ENCODE measurements at places on chromosomes 6 and 20.
A peak's percentile ranks its signal among the peaks of the same experiment; 100 is the strongest.

GRCh38 chr6:13267142-13267651 lies 61.1 kb downstream of the TBC1D7 start:
- DNase-seq: no peak

DNA sequence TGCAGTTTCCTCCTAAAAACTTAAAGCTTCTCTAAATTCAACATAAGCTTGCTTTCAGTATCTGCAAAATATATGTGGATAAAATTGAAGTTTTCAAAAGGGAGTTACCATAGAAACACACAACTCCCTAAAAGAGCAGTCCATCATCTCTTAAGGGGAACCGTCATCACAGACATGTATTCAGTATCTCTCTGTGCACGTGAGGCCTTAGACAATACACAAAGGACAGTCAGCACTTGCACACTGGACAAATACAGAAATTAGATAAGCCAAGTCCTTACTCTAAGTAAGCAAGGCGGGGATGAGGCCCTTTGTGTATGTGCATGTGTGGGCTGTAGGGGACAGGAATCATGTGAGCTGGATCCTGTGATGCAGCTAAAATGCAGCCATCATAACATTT lies 136.6 kb downstream of the BACH2 start:
- no peak for DNase-seq

DNA sequence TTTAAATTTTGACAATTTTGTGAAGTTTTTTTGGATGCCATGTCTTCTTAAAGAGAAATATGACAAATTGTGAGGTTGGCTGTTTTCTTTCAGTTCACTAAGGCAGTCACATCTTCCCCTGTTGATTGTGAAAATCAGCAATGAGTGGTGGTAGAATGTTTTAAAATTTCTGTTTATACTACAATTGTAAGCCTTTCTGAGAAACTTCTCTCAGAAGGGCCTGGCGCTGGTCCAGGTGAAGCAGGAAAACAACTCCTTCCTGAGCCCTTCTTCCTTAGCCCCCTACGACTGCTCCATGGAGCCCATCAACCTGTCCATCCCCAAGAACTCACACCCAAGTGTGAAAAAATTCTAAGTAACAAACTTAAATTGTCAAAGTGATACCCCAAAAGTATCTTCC lies 80.6 kb downstream of the SSR1 start:
- no peak for DNase-seq

DNA sequence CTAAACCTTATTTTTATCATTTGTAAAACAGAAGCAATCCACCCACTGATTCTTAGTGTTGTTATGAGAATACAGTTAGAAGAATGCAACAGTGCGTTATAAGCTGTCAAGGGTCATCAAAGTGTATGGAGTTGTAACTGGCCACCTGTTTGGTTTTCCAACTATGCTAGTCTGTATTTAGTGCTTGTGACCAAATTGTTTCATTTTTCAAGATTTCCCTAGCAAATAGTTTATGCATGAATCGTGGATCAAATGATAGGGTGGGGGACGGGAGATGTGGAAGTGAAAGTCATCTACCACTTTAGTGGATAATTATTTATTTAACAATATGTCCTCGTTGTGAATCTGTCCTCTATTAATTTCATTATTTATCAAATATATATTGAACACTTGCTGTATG lies 175.4 kb upstream of the HDDC2 start:
- DNase-seq: no peak

GRCh38 chr20:34082232-34082887 lies 29.7 kb downstream of the EIF2S2 start:
- DNase-seq: no peak

DNA sequence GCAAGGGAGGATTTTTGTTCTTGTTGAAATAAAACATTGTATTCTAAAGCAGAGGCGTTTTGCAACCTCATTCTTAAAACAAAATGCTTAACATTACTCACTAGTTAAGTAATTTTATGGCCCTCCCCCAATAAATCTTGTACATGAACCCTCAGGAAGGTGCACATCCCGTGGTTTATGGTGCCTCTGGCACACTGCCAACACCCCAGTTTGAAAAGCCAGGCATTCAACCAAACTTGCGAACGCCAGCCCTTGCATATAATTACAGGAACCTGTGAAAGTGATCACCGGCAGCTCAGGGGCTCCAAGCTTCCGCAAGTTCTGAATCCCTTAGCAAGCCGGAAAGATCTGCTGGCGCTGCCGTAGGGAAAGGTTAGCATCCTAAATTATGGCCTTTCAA lies 1109.0 kb upstream of the FLRT3 start:
- no peak for DNase-seq

- no peak for DNase-seq
These were observed 120.8 kb upstream of the PTPN1 start for GRCh38 chr20:50389438-50389807.

GRCh38 chr20:2279253-2279779 lies 16.5 kb upstream of the TGM3 start:
- DNase-seq: no peak

- no peak for DNase-seq
These were observed 8.4 kb upstream of the ABHD12 start for GRCh38 chr20:25399037-25399430.

DNA sequence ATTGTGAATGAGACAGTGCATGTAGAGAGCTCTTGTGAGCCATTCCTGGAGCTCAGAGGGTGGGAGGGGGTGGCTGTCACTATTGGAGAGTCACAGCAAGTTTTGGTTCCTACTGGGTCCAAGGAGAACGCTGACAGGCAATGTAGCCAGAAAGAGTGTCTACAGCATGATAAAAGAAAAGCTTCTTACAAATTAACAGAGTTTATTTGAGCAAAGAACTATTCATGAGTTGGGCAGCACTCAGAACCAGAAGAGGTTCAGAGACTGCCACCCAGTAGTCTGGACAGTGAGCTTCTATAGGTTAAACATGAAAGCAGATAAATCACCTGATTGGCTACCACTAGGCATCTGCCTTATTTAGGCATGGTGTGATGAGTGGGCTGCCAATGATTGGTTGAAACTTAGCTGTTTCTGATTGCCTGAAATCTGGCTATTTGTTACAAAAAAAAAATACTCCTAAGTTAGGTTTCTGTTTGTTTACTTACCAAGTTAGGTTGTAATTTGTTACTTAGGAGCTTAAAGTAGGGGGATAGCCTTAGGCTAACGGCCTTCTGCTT lies 473.4 kb downstream of the PREX1 start:
- no peak for DNase-seq

- no peak for DNase-seq
These were observed 40.5 kb upstream of the TAF8 start for GRCh38 chr6:42009844-42010184.

DNA sequence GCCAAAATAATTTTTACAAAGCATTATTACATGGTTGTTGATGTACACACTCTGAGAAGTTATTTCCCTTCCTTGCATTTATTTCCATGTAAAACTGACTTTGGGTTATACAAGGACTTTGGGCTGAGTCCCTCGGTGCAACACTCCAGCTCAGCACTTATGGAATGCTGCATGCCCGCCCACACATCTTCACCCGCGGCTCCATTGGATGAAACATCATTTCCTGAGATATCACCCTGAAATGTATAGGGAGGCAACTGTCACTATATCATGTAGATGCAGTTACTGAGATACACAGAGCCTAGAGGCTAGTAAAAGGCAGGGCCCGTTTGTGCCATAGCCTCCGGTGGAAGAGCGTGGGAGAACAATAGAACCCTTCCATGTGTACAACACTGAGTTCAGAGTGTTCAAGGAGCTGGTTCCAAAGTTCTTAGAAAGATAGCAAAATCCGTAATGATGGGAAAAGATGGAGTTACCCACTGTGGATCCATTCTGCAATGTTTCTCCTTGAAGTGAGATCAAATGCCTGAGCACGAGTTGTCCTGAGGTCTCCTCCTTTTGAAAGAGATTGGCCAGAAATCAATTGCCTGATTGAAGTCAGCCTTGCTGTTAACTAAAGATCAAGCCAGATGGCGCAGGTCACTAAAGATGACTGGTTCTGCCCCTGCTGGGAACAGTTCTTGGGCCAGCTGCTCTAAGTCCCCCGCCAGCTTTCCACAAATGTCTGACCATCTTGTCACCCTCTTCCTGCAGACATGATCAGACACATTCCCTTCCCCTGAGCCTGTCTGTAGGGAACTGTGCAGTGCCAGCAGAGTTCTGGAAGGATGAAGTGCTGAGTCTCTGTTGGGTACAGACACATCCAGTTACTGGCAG lies 100.9 kb upstream of the IYD start:
- DNase-seq: no peak

GRCh38 chr6:166658792-166659150 lies 31.7 kb upstream of the RPS6KA2 start:
- DNase-seq: no peak

DNA sequence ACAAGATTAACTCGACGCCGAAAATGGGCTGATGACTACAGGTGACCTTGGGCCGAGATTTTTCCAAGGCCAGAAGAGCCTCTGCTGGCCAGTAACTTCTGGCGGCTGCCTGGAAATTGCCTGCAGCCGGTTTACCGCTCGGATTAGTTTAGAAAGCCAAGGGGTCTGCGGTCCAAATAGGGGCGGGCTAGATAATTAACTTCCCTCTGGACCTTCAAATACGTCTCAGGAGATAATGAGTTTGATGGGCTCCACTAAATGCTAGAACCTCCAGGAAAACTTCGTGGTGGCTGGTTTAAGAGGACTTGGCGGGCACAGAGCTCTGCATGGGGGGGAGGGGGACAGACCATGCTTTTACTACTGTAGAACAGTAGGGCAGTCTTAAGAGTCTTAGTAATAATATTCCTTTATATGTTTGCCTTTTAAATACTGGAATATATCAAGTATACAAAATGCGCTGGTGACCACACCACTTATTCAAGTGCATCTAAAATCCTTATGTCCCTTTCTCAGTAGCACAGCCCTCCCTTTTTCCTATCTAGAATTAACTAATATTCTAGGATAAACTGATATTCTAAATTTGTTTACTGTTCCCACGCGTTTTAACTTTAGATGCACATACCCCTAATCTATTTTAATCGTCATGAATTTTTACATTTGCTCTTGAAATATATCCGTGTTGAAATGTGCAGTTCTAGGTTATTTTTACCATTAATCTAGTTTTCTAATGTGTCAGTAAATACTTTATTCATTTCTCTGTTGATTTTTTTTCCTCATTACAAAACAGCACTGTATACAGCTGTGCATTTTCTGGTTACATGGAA lies 107.5 kb upstream of the PRSS16 start:
- no peak for DNase-seq

GRCh38 chr20:6277661-6278240 lies 154.9 kb upstream of the FERMT1 start:
- DNase-seq: no peak

DNA sequence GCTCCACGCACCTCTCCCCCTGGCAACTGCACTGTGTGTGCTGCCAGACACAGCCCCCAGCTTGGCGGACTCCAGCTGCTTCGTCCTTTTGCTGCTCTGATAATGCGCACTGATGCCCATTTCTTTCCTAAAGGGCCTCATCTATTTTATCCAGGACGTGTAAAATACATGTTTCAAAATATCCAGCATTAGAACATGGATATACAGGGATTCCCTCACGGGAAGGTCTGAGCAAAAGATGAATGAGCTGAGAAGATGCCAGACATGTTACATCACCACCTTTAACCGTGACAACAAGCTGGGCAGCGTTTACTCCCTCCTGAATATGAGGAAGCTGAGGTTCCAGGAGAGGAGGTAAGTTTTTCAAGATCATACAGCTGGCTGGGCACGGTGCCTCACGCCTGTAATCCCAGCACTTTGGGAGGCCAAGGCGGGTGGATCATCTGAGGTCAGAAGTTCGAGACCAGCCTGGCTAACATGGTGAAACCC lies 32.8 kb downstream of the TNXB start:
- DNase-seq: no peak

DNA sequence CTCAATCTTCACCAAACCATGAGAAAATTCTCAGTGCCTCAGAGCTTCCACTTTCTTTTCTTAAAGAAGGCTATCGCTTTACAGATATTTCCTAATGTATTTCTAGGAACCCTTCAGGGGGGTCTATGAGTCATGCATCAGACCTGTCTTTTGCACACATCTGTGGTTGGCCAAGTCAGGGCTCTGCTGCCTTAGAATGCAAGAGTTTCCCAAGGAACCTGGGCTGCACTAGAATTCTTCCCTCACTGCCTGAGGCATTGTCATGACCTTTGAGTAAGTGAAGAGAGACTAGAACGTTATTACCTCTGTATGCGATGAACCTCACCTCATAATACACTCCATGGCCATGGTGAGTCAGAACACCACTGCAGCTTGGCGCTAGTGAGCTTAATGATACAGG lies 365.0 kb upstream of the ID4 start:
- no peak for DNase-seq

DNA sequence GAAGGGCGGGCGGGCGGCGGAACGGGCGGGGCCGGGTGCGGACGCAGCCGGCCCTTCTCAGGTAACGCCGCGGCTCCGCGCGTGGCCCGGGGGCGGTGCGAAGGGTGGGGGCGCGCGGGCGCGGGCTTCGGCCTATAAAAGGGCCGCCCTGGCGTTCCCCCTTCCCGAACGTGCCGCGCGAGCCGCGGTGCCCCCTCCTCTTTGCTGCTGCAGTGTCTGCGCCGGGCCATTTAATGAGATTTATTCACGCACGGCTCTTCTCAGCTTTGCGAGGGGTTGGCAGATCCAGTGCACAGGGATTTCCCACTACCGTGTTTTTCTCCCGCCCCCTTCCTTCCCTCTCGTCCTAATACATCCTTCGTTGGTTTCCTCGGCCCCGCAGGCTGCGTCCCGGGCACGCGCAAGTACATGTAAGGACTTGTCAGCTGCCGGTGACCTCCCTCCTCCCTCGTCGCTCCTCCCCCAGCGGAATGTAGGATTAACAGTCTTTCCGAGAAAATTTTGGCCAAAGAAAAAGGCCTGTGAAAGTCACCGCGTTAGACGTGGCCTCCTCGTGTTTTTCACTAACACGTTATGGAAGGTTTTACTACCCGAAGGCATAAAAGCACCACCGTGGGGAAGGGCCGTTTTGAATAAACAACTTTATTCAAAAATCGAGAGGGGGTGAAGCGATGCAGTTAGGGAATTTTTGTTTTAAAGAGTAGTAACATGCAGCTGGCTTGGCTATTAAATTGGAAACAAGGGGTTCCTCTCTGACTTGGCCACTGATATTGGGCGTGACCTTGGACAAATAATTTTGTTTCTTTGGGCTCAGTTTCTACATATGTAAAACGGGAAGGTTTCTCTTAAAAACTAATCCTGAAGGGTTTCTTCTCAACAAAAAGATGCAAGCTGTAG lies 966 bp upstream of the REV3L start:
- DNase-seq: peak; percentile 47

- DNase-seq: no peak
These were observed 14.3 kb upstream of the EPM2A start for GRCh38 chr6:145749632-145750031.

DNA sequence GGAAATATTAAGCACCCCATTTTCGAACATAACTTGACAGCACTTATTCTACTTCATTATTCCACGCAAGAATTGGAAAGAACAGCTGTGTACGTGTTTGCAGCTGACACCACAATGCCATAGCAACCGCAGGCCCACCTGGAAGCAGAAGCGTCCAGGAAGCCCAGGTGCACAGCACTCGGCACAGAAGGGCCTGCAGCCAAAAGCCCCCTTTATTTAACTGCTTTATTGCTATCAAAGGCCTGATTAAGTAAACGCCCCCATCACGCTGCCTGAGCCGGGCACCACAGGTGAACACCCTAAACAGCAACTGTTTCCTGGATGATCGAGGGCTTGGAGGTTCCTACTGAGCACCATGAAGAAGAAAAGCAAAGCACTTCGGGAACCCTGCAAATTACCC lies 6.3 kb downstream of the TAF4 start:
- no peak for DNase-seq

- DNase-seq: no peak
These were observed 1.3 kb upstream of the LZTS3 start for GRCh38 chr20:3174442-3175261.

GRCh38 chr20:63641792-63642523 lies 11.3 kb downstream of the STMN3 start:
- DNase-seq: peak; percentile 95

Data from stimulated activated CD8-positive, alpha-beta memory T cell treated with anti-CD3 and anti-CD28 coated beads, Interleukin-4, amount 100 ng/mL, for 1 hour (primary cell).